ENCODE measurements at places on chromosomes 5 and 9. TPM values are rescaled to one million over a fixed set of nuclear protein-coding genes. Genes with fewer than 3 reads are reported as not detected.

OTP gene
- not detected for total RNA-seq

PCDHA2 gene
- not detected for total RNA-seq

SLC46A2 gene
- total RNA-seq = not detected

EPB41L4B gene
- total RNA-seq = not detected

ARSI gene
- not detected for total RNA-seq

LCN10 gene
- 0.08 TPM for total RNA-seq

DDX4 gene
- 0.51 TPM for total RNA-seq

GKAP1 gene
- 6.2 TPM for total RNA-seq

TPPP gene
- total RNA-seq = 0.05 TPM

Measured in activated naive CD4-positive, alpha-beta T cell treated with anti-CD3 and anti-CD28 coated beads, Interleukin-2, amount 10 ng/mL, durations not matched to agents 5 hours and 36 hours (primary cell).